ENCODE measurements at places on chromosomes 2 and 18. TPM values are rescaled to one million over a fixed set of nuclear protein-coding genes. Genes with fewer than 3 reads are reported as not detected.

DNA sequence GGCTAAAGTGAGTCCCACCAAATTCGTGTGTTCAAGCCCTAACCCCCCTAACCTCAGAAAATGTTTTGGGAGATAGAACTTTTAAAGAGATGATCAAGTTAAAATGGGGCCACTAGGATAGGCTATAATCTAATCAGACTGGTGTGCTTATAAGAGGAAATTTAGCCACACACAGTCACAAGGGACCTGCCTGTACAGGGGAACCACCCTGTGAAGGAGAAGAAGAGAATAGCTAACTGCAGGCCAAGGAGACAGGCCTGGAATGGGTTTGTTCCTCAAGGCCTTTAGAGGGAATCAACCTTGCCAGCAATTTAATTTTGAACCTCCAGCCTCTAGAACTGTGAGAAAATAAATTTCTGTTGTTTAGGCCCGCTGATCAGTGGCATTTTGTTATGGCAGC, 36.0 kb upstream of the TANK start:
- peaks cover 3% of the 10 kb centered on the region for H3K27me3 ChIP-seq
- peaks cover 10% of the 10 kb centered on the region for H3K4me1 ChIP-seq
- H3K27ac ChIP-seq = no peak overlapping the region
- H3K36me3 ChIP-seq = peaks cover 3% of the 10 kb centered on the region
- no peak for DNase-seq
- no peak overlapping the region for H3K4me3 ChIP-seq

- no peak overlapping the region for H3K4me3 ChIP-seq
- peaks cover 6% of the 10 kb centered on the region for H3K27me3 ChIP-seq
- H3K4me1 ChIP-seq = no peaks in the 10 kb centered on the region
- H3K36me3 ChIP-seq = no peaks in the 10 kb centered on the region
These were observed 36.6 kb upstream of the DYNC2LI1 start for GRCh38 chr2:43737097-43737854.

Gene GRP
- total RNA-seq = not detected

DNA sequence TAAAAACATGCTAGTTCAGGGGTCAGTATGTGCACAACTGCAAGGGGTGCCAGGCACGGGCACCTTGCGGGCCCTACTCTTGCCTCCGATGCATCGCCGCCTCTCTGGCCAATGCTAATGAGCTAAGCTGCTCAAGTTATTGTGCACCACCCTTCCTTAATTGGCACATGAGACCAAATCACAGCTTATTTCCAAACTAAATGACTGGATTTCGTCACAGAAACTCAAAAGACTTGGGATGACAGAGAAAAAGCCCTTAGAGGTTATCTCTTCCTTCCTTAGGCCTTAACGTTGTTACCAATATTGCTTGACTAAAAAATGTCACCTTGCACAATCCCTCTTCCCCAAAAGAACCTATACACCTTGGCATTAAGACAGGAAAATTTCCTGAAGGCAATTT, 7.7 kb downstream of the RNF149 start:
- peaks cover 34% of the 10 kb centered on the region for H3K36me3 ChIP-seq
- no peak overlapping the region for H3K27ac ChIP-seq
- H3K27me3 ChIP-seq = no peaks in the 10 kb centered on the region
- DNase-seq = no peak

Gene TLX2
- 0.69 TPM for total RNA-seq

Measured in activated naive CD8-positive, alpha-beta T cell treated with anti-CD3 and anti-CD28 coated beads, Interleukin-2, amount 10 ng/mL, durations not matched to agents 7 days and 5 days (primary cell).